CD4-positive, alpha-beta T cell treated with Interleukin-1 beta for 1 hour (primary cell): ENCODE measurements at places on chromosomes 13 and 19.
A peak's percentile ranks its signal among the peaks of the same experiment; 100 is the strongest.

DNA sequence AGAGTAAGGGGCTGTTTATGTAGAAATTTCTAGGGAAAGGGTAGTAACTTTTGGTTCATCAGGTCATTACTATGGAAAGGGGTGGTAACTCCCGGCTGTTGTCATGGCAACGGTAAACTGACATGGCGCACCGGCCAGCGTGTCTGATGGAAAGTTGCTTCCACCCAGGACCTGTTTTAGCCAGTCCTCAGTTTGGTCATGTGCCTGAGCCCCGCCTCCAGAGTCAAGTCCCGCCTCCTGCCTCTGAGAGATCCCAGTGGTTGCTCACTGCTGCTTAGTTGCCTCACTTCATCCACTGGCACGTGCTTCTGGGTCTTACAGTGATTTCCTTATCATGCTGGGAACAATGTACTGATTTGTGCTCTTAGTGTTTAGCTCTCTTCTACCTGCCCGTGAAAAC is 455.2 kb upstream of the ZNF507 start:
- DNase-seq: no peak

DNA sequence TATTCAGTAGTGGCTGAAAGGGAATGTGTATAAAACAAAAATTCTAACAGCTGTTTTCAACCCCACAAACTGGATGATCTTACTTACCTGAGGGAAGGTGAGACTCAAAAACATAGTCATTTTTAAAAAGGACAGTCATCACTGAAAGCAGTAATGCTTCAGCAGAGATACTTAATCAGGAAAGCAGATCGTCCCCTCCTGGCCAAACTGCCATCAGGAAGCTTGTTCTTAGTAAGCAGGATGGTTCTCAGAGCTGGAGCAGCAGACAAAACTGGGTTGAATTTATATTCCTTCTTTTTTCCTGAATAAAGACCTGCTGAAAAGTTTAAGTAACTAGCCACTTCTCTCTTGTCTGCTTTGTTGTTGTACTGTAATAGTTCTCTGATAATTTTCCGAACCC is 1156.5 kb downstream of the OLFM4 start:
- no peak for DNase-seq

DNA sequence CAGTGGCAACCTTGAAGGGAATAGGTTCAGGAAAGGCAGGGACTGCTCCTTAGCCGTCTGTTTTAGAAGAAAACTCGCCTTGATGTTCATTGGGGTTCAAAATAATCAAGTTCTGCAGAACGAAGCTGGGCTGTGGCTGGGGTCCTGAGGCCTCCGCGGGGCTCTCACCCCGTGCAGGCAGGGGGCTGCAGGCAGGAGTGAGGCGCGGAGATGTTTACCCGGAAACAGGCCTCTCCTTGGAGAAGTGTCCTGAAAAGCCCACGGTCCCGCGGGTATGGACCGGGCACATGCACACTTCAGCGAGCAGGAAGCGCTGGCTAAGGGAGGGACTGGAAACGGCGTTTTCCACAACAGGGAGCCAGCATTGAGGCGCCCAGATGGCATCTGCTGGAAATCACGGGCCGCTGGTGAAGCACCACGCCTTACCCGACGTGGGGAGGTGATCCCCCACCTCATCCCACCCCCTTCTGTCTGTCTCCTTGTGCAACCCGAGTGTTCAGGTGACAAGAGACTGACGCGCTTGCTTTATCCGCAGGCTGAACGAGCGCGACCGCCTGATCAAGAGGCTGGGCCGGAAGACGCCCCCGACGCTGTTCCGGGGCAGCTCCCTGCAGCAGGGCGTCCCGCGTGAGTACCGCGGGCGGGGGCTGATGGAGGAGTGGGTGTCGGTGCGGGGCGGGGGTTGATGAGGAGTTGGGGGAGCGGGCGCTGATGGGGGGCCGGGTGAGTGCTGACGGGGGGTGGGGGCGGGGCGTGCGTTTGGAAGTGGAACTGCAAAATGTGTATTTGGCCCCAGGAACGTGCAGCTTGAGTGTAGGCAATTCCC is 39.6 kb downstream of the SHISA2 start:
- peak; percentile 71 for DNase-seq

DNA sequence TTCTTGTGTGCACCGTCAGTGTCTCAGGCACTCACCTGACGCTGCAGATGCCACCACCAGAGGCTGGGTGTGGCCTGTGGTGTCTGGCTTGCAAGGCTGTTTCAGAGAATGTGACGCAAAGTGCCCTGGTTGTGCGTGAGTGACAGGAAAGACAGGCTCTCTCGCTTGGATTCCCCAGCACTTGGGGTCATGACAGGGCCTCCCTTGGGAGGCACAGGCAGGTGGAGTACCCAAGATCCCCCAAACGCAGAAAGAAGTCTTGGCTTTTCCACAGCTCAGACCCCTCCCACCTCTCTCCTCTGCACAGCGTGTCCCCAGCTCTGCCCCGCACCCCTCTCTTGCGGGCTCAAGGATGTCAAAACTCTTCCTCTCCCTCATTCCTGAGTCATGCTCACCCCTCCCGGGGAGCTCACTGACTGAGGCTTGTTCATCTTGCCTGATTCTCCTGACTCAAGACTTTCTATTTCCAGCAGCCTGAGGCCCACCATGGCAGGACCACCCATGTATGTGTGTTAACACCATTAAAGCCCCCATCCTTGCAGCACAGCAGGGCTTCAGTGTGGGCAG is 21.0 kb downstream of the DHX34 start:
- DNase-seq: no peak

GRCh38 chr19:9909251-9909650 is 27.1 kb downstream of the OLFM2 start:
- no peak for DNase-seq

DNA sequence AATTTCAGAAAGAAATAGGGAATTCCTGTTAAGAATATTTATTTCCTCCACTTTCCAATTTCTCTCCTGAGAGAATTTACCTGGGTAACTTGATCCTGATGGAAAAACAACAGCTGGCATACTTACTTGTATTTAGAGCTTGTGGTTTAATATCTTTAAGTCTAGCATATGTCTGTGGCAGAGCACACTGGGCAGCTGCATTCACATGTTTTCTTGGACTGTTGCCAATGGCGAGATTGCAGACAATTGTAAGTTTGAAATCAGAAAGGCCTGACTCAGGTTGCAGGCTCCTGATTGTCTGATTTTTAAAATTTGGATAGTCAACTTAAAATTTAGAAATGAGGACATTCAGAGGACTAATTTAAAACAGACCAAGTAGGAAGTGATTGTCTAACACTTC is 66.9 kb downstream of the NHLRC3 start:
- no peak for DNase-seq

DNA sequence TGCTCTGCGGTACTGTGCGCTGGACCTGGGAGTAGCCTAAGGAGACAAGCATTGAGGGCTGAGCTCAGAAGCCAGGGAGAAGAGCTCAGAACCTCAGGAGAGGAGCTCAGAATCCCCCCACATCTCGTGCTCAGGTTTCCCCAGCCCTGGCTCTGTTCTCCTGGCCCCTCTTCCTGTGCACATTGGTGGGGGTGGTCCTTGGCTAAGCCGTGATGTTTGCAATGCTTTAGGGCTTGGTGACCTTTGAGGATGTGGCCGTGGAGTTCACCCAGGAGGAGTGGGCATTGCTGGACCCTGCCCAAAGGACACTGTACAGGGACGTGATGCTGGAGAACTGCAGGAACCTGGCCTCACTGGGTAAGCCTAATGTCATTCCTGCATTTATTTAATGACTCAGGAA is 6.6 kb downstream of the ZNF557 start:
- no peak for DNase-seq

GRCh38 chr19:38250428-38250820 is 5.8 kb downstream of the PPP1R14A start:
- no peak for DNase-seq

- no peak for DNase-seq
Measured at GRCh38 chr19:19169236-19170052, 619 bp downstream of the MEF2B start.

GRCh38 chr19:40601134-40601974 is at the start of gene LTBP4:
Gene LTBP4 (plus strand): TSS chr19:40601369. CDS start chr19:40601388, 19 bp downstream.
- peak; percentile 36 for DNase-seq

- DNase-seq: no peak
Measured at GRCh38 chr19:48569814-48570213, 17.8 kb downstream of the SULT2B1 start.

GRCh38 chr19:13782537-13782936 is 8.3 kb downstream of the C19orf53 start:
- no peak for DNase-seq

- DNase-seq: no peak
Measured at GRCh38 chr13:85461621-85462020, 337.6 kb downstream of the SLITRK6 start.

GRCh38 chr19:18251587-18252369 is 22.5 kb downstream of the IQCN start:
- peak; percentile 78 for DNase-seq

- DNase-seq: no peak
Measured at GRCh38 chr19:33132425-33132824, 511 bp downstream of the WDR88 start.

GRCh38 chr13:66663711-66664110 is 566.4 kb downstream of the PCDH9 start:
- DNase-seq: no peak

DNA sequence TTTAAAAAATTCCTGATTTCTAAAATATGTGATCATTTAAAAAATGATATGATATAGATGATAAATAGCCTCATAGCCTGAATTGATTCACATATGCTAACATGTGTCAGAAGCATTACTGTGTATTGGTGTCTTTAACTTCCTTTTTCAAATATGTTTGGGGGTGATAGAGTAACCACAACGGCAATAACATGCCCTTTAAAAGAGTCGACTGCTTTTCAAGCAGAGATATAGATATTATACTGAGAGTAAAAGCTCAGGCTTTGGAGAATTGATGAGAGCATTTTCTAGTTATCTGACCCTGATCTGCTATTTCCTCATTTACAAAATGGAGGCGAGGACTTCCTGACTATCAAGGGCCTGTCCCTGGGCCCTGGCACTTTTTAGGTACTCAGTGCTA is 260.5 kb downstream of the DCT start:
- no peak for DNase-seq

- no peak for DNase-seq
Measured at GRCh38 chr13:33263484-33263883, 22.1 kb downstream of the STARD13 start.

- no peak for DNase-seq
Measured at GRCh38 chr19:497869-498510, 1.7 kb downstream of the MADCAM1 start.

- DNase-seq: no peak
Measured at GRCh38 chr13:103282571-103283450, 216.6 kb upstream of the SLC10A2 start.

DNA sequence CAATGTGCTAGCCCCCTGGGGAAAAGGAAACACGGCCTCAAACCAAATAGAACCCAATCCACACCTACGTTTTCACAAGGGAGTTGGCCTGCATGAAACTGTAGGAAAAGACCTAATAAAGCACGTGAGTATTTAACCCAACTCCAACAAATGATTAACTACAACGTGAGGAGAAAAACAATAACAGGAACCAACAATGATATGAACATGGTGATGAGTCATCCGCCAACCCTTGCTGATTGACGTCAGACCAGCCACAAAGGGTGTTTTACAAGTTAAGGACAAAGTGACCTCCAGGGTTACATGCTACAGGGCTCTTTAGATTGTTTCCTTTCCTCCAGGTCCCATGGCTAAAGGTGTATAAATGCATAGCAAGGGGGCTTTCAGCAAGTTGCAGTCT is 460.5 kb downstream of the COG6 start:
- DNase-seq: peak; percentile 37

- no peak for DNase-seq
Measured at GRCh38 chr13:24323036-24323738, 13.8 kb downstream of the C1QTNF9 start.

GRCh38 chr13:51959773-51960172 is 51.5 kb downstream of the ATP7B start:
- no peak for DNase-seq

GRCh38 chr13:51921790-51922740 is 60.3 kb downstream of the CCDC70 start:
- no peak for DNase-seq

DNA sequence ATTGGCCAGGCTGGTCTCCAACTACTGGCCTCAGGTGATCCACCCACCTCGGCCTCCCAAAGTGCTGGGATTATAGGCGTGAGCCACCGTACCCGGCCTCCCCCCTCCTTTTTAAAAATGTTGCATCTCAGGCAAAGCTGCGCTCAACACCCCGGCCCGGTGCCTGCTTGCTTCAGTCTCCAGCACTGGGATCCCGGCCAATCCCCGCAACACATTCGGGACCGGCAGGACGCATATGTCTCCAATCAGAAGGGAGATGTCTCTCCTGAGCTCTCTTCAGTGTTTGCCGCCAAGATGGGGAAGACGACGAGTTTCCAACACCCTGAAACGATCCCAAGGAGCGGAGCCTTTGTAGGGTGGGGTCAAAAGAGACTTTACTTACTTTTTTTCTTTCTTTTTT is 16.1 kb downstream of the GNG7 start:
- DNase-seq: no peak

- DNase-seq: no peak
Measured at GRCh38 chr13:94272038-94272437, 207.4 kb downstream of the DCT start.

DNA sequence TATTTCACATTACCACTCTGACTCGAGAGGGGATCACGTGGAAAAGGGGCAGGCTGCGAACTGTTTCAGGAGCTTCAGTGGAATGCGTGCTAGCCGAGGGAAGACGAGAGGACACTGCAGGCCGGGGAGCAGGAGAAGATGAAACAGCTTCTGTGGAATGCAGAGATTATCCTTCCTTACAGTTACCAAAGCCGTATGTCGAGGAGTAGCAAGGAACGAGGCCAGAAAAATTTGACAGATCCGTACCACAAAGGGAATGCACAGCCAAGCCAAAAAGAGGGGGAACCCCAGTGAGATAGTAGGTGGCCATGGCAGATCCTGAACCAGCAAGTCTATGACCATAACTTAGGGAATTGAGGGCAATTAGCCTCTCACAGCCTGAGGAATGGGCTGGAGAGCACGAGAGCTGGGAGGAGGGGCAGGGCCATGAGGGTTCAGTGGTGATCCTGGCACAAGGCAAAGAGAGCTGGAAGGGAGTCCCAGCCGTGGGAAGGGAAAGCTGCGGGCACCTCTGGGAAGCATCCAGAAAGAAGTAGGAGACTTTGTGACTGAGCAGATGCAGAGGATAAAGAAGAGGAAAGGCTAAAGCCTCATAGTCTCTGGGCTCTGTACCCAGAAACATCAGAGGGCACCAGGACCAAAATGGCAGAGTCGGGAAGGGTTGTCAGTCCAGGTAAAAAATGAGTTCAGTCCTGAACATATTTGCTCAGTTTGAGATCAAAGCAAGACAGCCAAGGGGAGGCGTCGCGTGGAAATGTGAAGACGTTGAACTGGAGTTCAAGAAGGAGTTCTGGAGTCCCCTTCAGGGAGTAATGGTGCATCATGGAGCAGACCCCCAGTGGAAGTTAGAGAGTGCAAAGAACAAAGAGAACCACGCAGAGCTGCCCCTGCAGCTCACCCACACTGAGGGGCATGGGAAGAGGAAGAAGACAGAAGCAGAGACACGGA is 5.1 kb downstream of the COL4A1 start:
- no peak for DNase-seq

DNA sequence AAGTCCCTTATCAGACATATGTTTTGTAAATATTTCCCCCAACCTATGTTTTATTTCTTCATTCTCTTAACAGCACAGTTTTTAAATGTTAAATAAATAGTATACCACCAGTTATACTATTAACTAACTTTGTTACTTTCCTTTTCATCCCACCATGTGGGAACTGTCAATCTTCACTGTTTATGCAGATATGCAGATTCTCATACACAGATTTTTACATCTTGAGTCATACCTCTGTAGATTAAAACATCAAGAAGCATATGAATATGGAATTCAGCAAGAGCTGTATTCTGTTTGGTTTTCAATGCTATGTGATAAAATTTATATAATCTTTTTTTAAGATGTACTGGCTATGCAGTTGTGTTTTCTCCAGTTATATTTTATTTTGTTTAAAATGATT is 566.3 kb downstream of the LIG4 start:
- no peak for DNase-seq
